A549 treated with AZD2906 at 1 μM for 4 hours (cell line): ENCODE measurements at places on chromosomes 11 and 22. TPM values are rescaled to one million over a fixed set of nuclear protein-coding genes. Genes with fewer than 3 reads are reported as not detected.

Gene PHF21B
- 0.81 to 1.2 TPM (median 0.87 TPM) in 5 replicates for total RNA-seq

Gene SPON1
- 0.01 to 0.02 TPM in 2 of 5 replicates, not detected in the others for total RNA-seq

Gene CLCF1
- total RNA-seq: 31.3 to 37.6 TPM (median 34.8 TPM) in 5 replicates

Gene MS4A2
- total RNA-seq: not detected in 5 replicates

Gene KCNK7
- total RNA-seq: 0.51 to 0.95 TPM (median 0.72 TPM) in 5 replicates

Gene PTPRCAP
- 0.23 to 0.34 TPM (median 0.28 TPM) in 5 replicates for total RNA-seq

Gene SPTBN2
- 8.0 to 11.4 TPM (median 8.7 TPM) in 5 replicates for total RNA-seq

Gene RHOD
- 32.5 to 52.9 TPM (median 48.2 TPM) in 5 replicates for total RNA-seq

Gene PANX3
- not detected in 5 replicates for total RNA-seq

Gene MN1
- total RNA-seq: 2.5 to 3.6 TPM (median 2.8 TPM) in 5 replicates

Gene AQP11
- total RNA-seq: 1.1 to 1.5 TPM (median 1.4 TPM) in 5 replicates

Gene MCHR1
- not detected in 5 replicates for total RNA-seq

Gene DRD4
- 0.20 to 0.34 TPM (median 0.29 TPM) in 5 replicates for total RNA-seq
